Kidney epithelial cell (primary cell): ENCODE measurements at places on chromosomes 1 and 21. TPM values are rescaled to one million over a fixed set of nuclear protein-coding genes. Genes with fewer than 3 reads are reported as not detected.

DNA sequence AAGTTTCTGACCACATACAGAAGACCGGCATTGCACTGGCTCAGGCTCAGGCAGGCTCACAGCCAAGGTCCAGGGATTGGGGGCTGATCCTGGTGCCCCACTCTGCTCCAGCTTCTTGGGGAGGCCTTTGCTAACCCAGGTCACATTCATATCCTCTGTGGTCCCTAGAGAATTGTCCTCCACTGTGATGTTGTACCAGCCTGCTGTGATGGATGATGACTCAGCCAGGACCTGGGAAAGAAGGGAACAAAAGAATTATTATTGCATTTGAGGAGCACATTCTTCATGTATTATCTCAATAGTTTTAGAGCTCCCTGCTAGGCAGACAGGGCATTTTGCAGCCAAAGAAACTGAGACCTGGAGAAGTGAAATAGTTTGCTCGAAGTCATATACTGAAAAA, 114.3 kb upstream of the ETV3 start:
- DNase-seq, result no peak

- DNase-seq, result no peak
Observed at GRCh38 chr1:23625459-23625858, 66.1 kb upstream of the RPL11 start.

DNA sequence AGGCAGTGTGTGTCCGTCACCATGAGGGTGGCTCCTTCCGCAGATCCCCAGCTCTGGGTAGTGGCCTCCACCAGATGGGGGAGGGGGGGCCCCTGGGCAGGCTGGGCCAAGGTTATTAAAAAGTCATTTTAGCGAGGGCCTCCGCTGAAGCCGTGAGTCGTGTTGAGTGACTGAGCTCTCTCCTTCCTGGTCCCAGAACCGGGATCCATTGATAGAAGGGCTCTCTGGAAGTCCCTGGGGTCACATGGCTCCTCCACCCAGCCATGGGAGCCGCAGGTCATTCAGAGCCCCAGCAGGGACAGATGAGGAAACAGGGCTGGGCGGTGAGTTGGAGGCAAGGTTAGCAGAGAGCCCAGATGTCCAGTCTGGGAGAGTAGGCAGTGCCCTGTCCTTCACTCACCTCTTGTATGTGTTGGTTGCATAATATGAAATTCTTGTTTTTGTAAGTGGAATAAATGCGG, 12.9 kb downstream of the MIIP start:
- DNase-seq, result no peak

- DNase-seq, result no peak
Observed at GRCh38 chr1:9538669-9539164, 548 bp upstream of the SLC25A33 start.

DNA sequence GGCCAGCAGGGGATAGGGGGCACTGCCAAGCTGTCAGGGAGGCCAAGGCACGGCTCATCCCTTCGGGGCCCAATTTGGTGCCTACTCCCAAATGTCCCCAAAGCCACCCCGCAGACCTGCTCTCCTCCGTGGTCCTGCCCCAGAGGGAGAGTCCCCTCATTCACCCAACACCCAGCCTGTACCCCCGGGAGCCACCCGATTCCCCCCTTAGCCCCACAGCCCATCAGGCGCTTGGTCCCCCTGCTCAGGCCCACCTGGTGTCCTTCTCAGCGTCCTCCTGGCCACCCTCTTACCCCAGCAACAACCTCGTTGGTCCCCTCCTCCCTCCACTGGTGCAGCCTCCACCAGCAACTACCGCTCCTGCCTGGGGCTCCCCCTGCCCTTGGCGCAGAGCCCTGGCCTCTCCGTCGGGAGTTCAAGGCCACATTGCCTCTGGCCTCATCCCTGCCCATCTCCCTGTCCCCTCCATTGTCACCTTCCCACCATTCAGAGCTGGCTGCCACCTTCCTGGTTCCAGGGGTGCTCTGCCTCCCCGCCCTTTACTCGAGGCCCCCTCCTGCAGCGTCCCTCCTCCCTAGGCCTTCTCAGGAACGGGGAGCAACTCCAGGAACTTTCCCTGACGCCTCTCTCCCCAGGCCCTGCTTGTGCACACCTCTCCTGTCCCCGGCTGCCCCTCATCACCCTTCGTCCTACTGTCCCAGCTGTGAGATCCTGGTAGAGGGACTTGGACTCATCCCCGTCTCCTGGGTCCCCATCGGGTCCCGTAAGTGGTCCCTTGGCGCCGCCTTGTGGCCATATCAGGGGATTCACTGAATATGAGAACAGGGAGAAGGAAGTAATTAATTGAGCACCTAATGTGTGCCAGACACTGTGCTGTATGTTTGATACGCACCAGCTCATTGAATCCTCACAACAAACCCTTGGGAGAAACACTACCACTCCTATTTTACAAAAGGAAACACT, 73.9 kb downstream of the RAP1GAP start:
- DNase-seq, result no peak

DNA sequence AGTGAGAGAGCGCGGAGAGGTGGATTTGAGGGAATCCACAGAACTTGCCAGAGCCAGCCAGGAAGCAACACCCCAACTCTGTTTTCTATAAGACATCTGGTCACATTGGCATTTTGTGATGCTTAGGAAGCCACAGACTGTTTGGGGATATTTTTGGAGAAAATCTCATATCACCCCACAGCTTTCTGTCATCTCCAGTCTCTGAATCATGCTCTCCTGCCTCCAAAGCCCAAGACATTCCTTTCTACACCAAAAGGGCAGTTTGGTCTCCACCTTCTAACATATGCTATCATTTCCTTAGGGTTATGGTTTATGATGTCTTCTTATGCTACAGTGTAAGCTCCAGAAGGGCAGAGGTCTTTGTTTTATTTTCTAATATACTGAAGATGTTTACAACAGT, 14.4 kb upstream of the BCL10 start:
- DNase-seq, result no peak

DNA sequence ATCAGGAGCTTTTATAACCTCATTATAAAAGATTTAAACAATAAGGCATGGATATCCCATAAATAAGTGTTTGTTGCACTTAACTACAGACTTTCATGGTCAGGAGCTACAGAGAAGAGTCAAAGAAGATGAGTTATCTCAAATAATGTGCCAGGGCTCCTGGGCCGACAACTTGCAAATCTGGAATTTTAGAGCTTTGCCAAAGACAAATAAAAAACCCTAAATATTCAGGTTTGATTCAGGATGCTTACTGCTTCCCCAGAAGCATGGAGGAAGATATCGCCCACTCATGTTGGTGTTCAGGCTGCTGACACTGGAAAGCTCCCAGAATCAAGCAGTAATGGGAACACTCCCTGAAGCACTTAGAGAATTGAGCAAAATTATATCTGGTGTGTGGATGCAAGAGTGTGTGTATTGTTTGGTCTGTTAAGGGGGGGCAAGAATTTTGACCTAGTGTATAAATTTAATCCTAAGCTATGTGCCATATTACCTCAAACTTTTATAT, 176.9 kb upstream of the ESRRG start:
- DNase-seq, result no peak

DNA sequence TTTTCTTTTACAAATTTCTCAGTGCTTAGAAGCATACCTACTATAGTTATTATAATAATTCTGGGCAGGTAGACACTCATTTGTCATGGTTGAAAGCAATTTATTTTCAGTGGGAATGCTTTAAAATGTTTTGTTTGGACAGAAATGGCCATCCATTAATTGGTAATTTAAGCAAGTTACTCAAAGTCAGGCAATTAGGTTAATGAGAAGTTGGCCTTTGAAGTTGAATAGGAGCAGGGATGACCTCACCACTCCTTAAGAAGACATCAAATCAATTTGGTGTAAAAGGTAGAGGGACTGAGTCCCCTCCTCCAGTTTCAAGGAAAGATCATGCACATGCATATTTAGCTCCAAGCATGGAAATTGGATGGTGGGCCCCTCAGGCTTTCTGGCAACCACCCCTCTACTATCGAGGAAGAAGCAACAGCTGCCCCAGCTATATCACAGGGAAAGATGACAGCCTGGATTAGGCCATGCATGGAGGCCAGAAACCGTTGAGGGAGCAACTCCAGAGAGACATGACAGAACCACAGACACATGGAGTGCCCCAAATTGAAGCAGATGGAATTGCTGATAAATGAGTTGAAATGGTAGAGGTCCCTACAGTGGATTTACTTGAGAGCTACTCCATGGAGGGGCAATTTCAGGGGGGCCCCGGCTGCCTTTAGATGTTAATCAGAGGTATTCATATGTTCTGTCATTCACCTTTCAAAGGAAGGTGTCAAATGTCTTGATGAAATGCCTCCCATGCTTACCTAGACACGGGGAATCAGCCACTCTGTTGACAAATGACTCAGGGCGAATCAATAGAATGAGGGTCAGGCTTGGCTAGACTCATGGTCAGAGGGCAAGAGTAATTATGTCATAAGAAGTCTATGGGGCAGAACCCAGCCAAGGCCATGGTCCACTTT, 26.7 kb downstream of the HLX start:
- no peak for DNase-seq

DNA sequence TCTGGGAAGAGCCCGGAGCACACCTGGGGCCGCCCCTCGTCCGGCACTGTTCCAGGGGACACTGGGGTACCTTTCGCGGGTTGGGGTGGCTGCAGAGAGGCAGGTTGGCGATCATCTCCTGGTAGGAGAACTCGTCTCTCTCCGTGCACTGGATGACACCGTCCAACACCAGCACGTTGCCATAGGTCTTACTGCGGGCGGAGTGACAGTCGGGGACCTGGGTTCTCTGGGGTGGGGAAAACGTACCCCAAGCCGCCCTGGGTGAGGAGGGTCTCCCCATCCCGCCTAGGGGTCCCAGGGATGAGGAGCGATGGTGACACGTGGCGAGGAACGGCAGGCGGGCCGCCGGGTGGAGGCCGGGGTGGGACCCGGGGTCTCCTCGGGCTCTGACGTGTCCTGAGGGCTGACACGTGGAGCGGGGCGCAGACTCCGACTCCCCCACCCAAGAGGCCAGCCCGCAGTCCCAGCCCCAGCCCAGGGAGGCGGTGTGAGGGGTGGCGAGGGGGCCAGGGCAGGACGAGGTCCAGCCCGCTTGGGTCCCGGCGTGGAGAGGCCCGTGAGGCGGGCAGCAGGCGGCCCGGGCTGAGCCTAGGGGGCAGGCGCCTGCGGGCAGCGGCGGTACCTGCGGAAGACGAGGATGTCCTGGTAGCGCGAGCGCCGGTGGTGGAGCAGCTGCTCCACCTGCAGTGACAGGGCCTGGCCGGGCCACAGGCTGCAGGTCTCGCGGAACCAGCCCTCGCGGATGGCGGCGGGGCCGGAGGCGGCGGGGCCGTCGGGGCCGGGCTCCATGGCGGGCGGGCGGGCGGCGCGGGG, 457 bp downstream of the SRM start:
- no peak for DNase-seq

DNA sequence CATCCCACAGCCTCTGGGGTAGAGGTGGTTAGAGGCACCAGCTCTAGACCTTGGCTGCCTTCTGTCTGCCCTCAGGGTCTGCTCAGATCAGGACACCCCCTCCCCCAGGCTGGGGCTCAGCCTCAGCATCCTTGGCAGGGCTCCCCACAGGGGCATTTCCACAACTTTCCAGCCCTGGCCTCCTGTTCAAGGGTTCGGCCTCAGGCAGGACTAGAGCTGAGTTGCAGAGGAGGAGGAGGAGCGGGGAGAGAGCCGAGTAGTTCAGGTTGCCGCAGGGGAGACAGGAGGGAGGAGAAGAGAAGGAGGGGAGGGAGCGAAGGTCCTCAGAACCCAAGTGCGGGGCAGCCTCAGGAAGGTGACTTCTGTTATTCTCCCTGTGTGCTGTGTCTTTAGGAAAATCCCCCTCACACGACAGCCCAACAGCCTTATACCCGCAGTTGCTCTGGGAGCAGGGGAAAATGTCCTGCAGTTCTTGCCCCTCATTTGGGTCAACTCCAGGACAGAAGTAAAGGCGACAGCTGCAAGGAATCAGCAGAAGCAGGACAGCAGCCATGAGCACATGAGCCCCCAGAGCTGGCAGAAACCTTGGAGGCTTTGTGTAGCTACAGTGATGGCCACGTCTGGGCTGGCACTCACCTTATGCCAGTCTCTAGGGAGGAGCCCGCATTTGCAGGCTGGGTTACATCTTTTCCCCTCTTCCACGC, 46.5 kb upstream of the TENT5B start:
- no peak for DNase-seq

GRCh38 chr1:223654083-223654482, 11.4 kb downstream of the CAPN8 start:
- DNase-seq, result no peak

- no peak for DNase-seq
Observed at GRCh38 chr1:187622545-187622944, 793.8 kb downstream of the PLA2G4A start.

DNA sequence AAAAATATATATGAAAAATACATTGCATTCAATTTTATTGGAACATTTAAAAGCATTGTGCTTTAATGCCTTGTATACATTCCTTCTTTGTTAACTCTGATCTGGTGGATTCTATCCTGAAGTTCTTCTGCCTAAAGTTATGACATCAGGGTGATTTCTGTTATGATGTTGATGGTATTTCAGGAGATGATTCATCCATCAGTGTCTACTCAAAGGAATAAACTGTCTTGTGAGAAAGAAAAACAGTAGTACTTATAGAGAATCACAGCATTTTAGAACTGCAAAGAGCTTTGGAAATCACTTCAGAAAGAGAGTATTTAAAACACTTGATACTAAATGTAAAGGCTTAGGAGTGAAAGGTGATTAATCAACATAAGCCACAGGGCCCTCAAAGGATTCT, 155.7 kb downstream of the PTPRC start:
- no peak for DNase-seq

DNA sequence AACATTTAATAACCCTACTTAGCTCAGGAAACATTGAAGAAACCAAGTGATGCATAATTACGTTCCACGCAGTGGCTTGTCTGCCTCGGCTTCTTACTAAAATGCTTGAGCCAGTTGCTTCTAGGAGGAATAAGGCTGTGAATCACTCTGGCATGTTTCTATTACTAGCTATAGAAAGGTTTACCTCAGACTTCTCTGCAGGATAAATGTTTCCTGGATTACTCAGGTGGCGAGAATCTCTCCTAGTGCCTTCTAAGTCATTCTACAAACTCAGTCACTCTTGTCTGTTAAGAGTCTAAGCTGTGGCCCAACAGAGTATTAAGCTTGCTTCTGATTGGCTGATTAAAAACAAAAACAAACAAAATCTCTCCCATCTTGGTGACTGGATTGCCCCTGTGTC, 92.0 kb upstream of the RALGPS2 start:
- peak; percentile 69 for DNase-seq

The PIK3CD gene
- 40.7 and 46.4 TPM in 2 replicates for total RNA-seq

The PODN gene
- not detected in 2 replicates for total RNA-seq

The FCRL2 gene
- not detected in 2 replicates for total RNA-seq

The MYOG gene
- not detected in 2 replicates for total RNA-seq

The CSF3R gene
- not detected in 2 replicates for total RNA-seq

The TRIM67 gene
- 0.14 and 0.63 TPM in 2 replicates for total RNA-seq
